ENCODE measurements at places on chromosomes 6 and 20.

- DNase-seq = peak; percentile 7
Observed at GRCh38 chr20:56202493-56203077, 45.9 kb upstream of the MC3R start.

GRCh38 chr6:31764198-31764597, 1.7 kb downstream of the SAPCD1 start:
- no peak for DNase-seq

DNA sequence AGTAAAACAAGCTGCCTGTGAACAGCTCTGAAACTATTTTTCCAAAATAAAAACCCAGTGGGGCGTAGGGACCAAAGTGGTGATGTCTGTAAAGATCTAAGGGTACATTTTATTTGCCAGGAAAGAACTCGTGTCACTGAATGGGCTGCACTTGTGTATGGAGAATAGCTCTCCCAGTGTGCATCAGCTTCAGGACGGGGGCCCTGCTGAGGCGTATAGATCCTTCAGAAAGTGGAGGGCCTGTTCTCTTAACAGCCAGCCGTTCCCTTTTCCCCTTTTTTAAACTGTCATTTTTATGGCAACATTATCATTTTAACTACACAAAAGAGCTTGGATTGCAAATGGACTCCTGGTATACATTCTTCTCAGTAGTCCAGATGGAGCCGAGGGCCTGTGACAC, 137.3 kb downstream of the TMEM242 start:
- no peak for DNase-seq

GRCh38 chr6:128337619-128338018, 182.8 kb downstream of the PTPRK start:
- DNase-seq = no peak

- no peak for DNase-seq
Observed at GRCh38 chr6:91057689-91058088, 470.8 kb upstream of the MAP3K7 start.

GRCh38 chr20:14288341-14289330, 48.8 kb downstream of the FLRT3 start:
- no peak for DNase-seq

DNA sequence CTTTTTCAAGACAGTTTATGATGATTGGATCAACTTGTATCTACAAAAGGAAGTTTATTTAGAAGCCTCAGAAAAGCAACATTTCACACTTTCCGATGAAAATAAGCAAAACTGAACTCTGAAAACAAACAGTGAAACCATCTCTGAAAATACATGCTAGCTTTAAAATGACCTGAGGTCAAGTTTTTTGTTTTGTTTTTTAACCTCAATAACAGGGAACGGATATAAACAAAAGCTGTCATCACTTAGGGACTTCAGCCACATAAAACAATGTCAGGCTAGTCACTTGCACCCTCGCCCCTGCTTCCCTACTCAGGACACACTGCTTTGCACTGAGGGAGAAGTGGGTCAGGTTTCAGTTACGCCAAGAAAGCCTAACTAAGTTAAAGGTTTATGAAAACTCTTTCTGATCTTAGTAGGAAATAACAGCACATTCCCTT, 11.6 kb downstream of the BACH2 start:
- DNase-seq = no peak

GRCh38 chr6:7827142-7827541, 83.4 kb downstream of the TXNDC5 start:
- no peak for DNase-seq

- no peak for DNase-seq
Observed at GRCh38 chr20:1587781-1588532, 30.5 kb upstream of the SIRPD start.

GRCh38 chr6:128882560-128882959, 378 bp upstream of the LAMA2 start:
- no peak for DNase-seq

- DNase-seq = no peak
Observed at GRCh38 chr20:25247518-25247955, 348 bp upstream of the PYGB start.

GRCh38 chr20:37295001-37295400, 5.5 kb downstream of the MANBAL start:
- no peak for DNase-seq

GRCh38 chr6:160347259-160348222, 637 bp upstream of the SLC22A3 start:
- DNase-seq = no peak

DNA sequence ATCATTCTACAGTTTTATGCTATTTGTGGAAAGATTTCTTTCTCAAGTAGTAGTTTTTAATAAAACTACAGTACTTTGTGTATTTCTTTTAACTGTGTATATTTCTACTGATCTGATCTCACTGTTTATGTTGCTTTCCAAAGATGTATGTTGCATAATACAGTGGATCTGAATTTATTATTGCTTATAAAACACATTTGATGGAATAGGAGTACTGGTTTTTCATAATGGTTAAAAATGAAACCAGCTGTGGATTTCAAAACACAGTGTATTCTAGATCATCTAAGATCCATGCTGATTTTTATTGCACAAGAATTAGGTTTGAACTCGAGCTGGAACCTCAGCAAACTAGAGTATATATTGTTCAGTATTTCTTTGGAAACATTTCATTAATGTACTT, 8.0 kb downstream of the NKX2-4 start:
- DNase-seq = no peak

DNA sequence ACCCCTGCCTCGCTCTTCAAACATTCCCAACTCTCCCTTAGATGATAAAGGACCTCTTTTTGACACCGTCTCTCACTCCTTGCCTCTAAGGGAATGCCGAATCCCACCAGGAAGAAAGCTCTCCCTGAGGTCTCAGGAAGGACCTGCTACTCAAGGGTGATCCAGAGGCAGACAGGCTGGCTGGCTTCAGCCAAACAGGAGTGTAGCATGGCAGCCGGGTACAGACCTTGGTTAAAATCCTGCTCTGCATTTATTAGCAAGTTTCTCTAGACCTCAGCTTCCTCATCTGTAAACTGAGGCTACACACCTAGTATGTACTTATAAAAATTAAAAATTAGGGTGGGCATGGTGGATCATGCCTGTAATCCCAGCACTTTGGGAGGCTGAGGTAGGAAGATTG, 17.2 kb downstream of the MAP1LC3A start:
- DNase-seq = no peak

DNA sequence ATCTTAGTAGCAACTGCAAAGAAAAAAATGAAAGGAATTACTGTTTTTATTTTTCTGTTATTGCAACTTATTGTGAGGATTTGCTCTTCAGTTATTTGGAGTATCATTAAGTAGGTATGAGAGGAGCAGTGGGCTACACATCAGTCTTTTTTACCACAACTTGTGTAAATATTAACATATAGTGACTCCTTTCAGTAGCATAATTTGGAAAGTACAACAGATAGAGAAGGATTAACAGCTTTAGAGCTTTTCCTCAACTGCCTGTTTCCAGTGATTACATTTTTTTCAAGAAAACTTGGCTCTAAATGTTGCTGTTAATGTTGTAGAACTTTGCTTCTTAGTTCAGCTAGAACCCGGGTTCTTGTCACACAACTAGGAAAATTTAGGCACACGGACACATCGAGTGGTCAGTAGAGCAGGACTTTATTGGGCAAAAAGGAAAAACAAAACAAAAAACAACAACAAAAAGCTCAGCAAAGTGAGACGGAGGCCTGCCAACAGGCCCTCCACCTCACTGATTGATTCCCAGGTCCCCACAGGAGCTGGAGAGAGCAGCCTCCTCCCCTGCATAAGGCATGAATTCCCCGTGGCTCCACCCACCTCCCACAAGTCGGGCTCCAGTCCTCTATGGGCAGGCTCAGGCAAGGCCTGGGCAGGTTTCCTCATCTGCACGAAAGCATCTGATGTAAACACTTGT, 75.1 kb downstream of the ADGRG6 start:
- no peak for DNase-seq

DNA sequence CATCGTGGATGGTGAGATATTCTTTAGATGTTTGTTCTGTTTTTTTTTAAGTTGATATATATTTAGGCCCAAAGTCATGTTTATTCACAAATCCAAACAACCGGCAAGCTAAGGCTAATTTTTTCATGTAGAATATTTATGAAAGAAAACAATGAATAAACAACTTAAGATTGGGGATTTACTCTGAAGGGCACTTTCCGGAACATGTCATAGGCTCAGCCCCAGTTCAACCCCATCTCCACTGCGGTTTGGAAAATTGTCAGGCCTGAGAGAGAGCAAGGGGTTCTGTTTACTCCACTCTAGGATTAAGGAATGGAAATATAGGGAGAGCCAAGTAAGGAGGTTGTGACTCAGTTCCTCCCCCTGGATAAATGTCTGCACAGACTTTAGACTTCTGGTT, 18.3 kb downstream of the RPS6KA2 start:
- no peak for DNase-seq

- no peak for DNase-seq
Observed at GRCh38 chr20:41989935-41990635, 371.9 kb upstream of the CHD6 start.

DNA sequence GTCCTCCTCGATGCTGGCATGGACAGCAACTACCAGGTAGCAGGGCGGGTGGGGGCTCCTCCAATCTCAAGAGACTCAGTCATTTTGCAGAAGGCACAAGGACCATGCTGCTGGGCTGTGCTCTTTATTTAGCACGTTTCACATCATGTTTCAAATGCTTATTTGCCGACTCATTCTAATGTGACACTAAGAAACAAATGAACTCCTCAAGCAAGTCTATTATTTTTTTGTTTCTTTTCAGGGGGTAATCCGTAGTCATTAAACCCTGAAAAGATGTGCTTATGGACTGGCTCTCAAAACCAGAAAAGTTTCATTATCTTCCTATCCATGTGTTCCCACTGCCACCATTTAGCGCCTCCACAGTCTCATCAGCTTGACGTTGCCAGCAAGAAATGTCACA, 92.9 kb downstream of the ANKS1A start:
- no peak for DNase-seq

- no peak for DNase-seq
Observed at GRCh38 chr20:1907586-1907985, 12.4 kb downstream of the SIRPA start.

DNA sequence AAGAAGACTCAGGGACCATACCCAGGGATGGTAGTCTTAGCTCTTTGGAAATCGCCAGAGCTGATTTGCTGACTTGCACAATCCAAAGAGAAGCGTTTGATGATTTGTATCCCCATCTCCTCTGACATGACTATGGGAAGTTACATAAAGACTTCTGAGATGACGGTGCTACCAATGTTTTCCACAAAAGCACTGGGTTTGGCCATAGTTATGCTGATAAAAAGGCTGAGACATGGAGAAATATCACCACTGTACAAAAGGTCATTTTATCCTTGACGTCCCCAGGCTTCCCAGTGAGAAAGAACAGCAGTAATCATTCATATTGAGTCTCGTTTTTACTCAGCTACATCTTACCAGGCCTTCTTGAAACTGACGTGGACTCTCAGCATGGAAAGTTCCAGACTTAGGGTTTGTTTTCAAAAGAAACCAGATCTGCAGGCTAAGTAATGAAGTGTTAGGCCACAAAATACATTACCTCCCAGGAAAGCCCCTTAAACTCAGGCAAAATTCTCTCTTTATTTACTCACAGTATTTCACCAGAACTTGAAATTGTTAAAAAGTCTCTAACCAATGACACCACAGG, 370.3 kb upstream of the JARID2 start:
- DNase-seq = no peak

DNA sequence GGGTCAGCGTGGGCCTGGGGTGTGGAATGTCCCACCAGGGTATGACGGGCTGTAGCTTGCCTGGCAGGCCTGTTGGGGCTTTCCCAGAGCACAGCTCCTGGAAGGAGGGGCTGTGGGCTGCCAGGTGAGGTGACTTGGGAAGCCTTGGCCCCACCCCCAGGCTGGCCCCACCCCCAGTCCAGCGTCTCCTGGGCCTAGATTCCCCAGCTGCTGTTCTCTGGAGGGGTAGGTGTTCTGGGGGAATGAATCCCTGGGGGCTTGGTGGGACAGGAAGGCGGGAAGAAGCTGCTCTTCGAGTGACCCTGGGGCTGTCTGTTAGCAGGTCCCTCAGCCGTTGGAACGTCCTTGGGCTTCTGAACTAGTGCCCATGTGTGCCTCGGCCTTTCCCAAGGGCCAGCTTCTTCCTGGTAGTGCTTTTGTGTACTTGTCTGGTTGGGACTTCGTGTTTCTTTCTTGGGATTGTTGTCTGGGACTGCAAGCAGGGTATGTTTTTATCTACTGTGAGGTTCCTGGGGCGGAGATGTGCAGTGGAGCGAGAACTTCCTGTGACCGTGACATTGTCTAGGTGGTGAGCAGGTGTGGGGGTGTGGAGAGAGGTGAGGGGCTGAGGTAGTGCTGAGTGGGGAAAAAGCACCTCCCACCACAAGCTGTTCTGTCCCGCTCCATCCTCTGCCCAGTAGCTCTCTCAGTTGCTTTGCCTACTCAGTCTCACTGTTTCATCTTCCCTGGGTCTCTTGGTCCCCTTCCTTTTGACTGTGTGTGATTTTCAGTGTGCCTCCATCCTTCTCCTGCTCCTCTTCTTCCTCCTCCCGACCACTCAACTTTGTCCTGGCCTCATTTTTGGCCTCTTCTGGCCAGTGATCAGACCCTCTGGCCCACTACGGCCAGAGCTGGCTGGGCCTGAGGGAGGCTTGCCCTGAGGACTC, 1.3 kb upstream of the DDR1 start:
- peak; percentile 78 for DNase-seq

DNA sequence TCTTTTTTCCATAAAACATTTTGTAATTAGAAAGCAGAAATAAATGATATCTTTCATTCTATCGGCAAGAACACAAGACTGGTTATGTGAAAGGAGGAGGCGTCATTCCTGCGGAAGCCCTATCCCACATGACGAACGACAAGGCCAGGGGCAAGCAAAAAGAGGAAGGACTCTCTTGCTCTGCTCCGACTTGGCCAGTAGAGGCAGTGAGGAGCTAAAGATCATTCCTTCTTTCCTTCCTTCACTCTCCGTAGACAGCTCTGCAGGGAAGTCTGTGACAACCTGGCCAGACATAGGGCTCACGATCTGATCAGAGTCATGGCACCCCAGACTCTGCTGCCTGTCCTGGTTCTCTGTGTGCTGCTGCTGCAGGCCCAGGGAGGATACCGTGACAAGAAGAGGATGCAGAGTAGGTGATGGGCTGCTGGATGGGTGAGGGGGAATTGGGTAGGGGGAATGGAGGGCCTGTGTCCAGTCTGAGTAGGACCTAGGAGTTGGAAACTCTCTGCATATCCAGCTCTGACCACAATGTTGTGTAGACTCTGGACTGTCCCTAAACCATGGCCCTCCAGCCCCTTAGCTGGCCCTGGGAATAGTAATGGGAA, at the start of gene WFDC10A:
Gene WFDC10A (plus strand): TSS at position 244 of the 605 bp plus-strand sequence. CDS start 75 bp downstream, at position 319.
- peak; percentile 27 for DNase-seq

DNA sequence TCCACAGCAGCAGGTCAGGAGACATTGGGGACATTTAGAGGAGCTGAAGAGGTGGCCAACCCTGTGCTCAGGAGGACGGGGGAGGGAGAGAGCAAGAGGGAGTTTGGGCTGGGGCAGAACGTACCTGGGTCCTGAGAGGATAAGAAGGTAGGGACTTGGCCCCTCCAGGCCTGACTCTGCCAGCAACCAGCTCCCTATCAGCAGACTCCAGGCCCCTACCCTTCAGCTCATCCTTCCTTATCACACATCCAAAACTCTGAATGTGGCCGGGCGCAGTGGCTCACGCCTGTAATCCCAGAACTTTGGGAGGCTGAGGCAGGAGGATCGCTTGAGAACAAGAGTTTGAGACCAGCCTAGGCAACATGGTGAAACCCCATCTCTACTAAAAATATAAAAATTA, 5.0 kb downstream of the STMN3 start:
- no peak for DNase-seq

All from NCI-H526 treated with DMSO at 0.1 percent for 48 hours (cell line).